ENCODE measurements at places on chromosomes 3 and 15.

DNA sequence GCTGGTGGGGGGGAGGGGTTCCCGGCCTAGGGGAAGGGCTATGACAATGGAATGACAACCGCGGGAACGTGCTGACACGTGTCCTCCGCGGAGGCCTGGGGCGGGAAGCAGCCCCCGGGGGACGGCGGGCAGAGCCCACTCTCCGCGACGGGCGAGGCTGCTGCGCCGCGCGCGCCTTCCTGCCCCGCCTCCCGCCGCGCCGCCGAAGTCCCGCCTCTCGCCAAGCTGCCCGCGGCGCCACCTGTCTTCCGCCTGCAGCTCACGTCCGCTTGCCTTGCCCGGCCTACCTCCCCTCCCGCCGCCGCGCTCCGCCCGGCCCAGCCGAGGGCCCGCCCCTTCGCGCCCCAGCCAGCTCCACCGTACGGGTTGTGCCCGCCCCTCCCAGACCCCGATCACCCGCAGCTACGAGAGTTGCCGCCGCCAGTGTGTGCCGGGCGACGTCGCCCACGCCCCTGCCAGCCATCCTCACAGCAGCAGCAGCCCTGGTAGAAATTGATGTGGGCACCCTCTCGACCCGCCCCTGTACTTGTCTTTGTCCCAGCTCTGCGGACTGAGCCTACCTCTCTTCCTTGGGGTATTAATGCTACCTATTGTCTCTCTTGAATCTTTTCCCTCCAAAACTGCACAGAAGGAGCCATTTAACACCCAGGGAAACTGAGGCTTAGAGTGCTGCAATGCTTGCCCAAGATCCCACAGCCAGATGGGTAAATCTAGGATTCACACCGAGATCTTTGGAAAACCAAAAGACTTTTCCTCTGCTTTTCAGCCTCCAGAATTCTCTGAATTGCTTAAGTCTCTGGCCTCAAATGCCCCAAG lies at the start of gene PARP16:
Gene PARP16, minus strand, starts transcription at position 180 of the 816 bp plus-strand sequence. CDS start 457 bp downstream, outside the sequence.
- DNase-seq = peak; percentile 82

- DNase-seq = no peak
These were observed 724.1 kb downstream of the GRM7 start for GRCh38 chr3:7585052-7585451.

DNA sequence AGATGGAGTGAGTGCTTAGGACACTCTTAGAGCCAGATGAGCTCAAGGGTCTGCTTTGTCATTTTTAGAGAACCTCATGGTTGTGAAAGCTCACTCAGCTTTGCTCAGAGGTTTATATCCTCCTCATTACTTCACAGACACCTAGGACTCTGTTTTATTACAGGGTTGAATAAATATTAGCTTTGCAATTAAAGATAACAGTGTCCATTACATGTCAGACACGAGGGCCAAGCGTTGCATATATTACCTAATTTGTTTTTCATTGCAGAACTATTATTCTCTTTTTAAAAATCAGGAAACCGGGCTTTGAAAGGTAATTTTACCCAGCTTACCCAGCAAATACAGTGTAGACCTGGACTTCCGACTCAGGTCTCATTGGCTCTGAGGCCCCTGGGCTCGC lies 16.1 kb downstream of the MAP6D1 start:
- no peak for DNase-seq

DNA sequence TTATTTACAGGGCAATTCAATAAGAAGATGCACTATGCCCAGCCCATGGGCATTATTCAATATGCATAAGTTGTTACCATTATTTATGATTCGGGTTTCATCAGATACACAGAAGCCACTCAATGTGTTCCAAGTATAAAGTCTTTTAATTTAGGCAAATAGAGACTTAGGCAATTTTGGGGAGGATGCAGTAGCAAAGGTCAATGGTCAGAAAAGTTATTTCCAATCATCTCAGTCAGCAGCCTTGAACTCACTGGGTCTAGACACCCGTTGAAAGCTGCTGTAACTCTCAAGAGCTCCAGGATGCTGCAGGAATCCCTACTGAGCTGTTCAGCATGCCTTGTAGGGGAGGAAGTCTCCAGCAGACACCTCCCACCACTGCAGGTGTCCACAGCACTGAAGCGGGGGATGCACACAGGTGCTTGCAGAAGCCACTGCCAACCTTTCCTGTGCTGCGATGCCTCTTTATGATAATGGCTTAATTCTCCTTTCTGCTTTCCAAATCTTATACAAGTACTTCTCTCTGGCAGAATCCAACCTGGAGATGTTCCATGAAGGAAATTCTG lies 155.0 kb upstream of the SUCLG2 start:
- no peak for DNase-seq

- DNase-seq = no peak
These were observed 668.7 kb downstream of the OTOL1 start for GRCh38 chr3:162165346-162165745.

- DNase-seq = no peak
These were observed 27.8 kb upstream of the FRMD4B start for GRCh38 chr3:69413551-69414207.

DNA sequence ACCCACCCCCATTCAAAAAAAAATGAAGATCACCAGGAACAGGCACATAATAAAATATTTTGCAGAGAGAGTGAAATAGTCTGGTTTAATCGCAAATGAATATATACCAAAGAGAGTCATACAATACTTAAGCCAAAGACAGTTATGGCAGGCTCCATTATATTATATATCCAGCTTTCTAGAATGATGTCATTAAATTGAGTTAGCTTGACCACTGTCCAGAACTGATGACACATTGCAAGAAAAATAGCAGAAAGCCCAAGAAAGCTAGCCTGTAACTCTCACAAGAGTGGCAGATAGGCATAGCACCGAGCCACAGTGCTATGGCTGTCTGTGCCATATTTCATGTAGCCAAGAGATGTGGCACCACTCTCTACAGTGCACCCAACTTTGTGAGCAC lies 231.9 kb upstream of the SEMA6D start:
- no peak for DNase-seq

DNA sequence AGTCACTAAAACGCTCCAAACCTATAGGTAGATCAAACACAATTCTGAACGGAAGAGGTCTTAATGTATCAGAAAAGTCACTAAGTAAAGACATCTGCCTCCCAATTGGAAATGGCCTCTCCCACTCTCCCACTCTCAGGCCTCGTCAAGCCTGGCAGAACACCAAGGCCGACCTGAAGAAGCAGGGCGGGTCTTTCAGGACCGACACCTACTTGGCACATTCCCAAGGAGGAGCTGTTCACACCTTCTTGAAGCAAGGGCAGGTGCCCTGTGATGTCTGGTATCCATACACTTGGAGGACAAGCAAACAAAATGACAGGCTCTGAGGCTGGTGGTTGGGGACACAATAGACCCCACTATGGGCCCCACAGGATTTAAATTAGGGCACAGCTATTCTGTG lies 30.0 kb downstream of the XXYLT1 start:
- DNase-seq = no peak

DNA sequence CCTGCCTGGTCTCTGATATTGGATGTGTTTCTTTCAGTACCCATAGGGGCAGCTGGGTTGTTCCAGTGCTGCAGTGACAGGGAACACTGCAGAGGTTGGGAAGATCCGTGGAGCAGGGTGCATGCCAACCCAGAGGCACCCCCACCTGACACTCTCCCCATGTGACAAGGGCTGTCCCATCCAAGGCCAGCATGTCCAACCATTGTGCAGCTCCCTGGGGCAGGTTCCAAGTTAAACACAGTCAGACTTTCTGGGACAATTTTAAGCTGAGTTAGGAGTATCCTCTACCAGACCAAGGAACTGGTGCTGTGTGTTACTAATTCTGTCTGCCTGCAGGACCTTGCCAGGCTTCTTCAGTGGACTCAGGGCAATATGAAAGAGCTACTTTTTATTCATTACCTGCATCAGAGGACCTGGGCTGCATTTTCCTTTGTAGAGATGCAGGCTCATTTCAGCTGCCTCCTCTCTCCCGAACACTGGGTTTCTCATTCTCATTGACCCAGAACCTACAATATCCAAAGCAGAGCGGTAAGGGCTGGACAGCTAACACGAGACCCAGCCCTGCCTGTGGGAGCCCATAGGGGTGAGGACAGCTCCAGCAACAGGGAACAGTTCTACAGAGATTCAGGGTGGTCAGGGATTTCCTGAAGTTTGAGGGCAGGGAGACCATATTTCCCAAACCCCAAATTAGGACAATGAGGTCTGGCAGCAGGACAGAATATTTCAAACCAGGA lies 72.7 kb downstream of the SPSB4 start:
- no peak for DNase-seq

DNA sequence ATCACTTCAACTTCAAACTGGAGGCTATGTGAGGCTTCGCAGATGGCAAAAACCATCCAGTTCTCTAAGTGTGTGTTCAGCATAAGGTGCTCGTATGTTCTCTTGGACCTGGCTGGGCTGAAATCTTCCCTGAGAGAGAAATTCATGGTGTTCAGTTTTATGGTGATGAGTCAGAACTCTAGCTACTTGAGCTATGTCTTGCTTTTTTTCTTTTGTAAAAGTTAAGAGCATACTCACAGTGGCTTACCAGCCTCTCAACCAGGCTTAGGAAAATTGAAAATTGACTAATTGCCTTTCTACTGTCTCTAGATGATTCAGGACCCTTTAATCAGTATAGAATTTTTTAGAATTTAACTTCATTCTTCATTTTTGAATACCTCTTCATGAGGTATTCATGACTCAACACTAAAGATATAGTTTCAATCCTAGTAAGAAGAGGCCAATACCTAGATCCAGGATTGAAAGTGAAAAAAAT lies 617.5 kb downstream of the TBL1XR1 start:
- no peak for DNase-seq

GRCh38 chr3:138118612-138119422 lies 3.4 kb upstream of the DZIP1L start:
- DNase-seq = peak; percentile 15

GRCh38 chr3:123335007-123335670 lies 113.8 kb downstream of the ADCY5 start:
- no peak for DNase-seq

DNA sequence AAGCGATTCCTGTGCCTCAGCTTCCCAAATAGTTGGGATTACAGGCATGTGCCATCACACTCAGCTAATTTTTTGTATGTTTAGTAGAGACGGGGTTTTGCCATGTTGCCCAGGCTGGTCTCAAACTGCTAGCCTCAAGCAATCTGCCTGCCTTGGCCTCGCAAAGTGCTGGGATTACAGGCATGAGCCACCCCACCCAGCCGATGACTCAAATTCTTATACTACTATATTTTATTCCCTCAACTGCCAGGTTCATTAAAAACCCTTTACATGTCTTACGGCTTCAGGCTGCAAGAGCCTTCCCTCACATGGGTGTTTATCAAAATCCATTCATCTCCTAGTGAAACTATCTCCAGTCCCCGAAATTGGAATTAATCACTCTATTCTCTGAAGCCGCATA lies 63.4 kb downstream of the CBLB start:
- no peak for DNase-seq
